ENCODE measurements at places on chromosomes 11 and 22.
A peak's percentile ranks its signal among the peaks of the same experiment; 100 is the strongest.

GRCh38 chr11:2944530-2944929, 15.3 kb upstream of the PHLDA2 start:
- DNase-seq: no peak

DNA sequence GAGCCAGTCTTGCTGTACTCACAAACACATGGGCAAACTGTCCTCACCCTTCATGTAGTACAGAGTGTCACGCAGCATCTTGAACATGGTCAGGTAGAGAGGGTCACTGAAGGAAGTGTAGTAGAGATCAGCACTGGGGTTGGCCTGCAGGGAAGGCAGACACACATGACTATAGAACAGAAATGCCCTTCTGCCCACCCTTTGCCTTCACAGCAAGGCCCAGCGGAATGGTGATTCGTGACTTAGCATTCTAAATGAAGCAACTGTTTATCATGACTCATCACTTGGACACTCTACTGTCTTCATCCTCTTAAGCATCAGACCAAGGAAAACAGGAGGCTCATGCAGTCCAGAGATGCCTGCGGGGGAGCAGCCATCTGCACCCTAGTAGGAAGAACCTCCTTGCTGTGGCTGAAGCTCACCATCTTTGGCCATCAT, 33.4 kb downstream of the SERPIND1 start:
- DNase-seq: no peak

GRCh38 chr11:69634590-69634989, 6.4 kb upstream of the CCND1 start:
- no peak for DNase-seq

GRCh38 chr11:18203723-18204122, 31.1 kb downstream of the MRGPRX4 start:
- DNase-seq: no peak

GRCh38 chr11:70348608-70349007, 49.7 kb upstream of the CTTN start:
- no peak for DNase-seq

DNA sequence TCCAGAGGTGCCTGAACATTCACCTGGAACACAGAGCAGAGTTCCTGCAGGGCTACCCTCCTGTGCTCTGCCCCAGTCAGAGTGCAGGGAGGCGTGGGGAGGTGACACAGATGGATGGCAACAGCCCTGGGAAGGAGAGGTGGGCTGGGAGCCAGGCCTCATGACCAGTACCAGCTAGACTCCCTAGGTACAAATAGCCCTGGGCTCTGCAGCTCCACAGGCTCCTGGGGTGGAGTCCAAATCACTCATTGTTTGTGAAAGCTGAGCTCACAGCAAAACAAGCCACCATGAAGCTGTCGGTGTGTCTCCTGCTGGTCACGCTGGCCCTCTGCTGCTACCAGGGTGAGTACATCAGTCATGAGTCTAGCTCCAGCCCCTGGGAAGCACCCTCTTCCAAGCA, at the start of gene SCGB1D2:
Gene SCGB1D2, plus strand, starts transcription at position 219 of the 400 bp plus-strand sequence. Its CDS starts 69 bp downstream, at position 288.
- no peak for DNase-seq

GRCh38 chr11:108758458-108758857, 93.6 kb downstream of the DDX10 start:
- no peak for DNase-seq

- DNase-seq: no peak
Measured at GRCh38 chr11:8503910-8504364, 90.1 kb downstream of the STK33 start.

GRCh38 chr22:26842103-26842502, 184.7 kb downstream of the MIAT start:
- no peak for DNase-seq

- no peak for DNase-seq
Measured at GRCh38 chr11:46480909-46481308, 89.3 kb upstream of the CHRM4 start.

GRCh38 chr11:23123753-23124152, 263.5 kb upstream of the CCDC179 start:
- no peak for DNase-seq

GRCh38 chr11:2444821-2445745, at the start of gene KCNQ1:
Gene KCNQ1, plus strand, starts transcription at chr11:2445008. Its CDS starts 91 bp downstream, at chr11:2445099.
- no peak for DNase-seq

DNA sequence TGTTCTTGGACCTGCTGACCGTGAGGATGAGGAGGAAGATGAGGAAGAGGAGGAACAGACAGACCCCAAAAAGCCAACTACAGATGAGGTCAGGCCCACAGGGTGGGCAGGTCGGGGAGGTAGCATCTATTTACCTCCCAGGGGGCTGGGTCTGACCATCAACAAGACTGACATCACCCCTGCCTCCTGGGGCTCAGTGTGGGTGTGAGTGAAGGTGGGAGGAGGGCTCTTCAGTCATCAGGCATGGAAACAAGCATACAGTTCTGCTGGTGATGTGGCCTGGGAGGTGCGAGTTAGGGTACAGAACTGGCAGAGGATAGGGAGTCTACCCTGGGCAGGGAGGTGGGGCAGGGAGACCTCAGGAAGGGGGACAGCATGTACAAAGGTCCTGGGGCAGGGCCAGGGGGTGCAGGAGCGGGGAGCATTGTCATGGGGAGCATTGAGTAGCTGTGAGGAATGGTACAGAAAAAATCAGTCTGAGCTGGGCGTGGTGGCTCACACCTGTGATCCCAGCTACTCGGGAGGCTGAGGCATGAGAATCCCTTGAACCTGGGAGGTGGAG, 8.9 kb downstream of the PLCB3 start:
- DNase-seq: no peak

DNA sequence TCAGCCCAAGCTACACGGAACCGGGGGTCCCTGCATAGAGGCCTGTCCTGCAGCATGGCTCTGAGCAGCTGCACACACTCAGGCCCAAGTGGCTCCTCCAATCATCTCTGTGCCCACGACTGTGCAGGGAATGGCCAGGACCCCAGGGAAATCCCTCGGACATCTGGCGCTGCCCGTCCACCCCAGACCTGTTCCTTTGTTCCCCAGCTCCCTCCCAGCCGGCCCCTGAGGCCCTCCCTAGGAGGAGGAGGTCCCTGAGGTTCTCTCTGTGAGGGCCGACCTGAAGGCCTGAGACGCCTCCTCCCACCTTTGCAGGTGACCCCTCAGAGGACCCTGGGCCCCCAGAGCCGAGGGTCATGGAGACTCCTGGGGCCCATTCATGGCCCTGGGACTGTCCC, 1.1 kb downstream of the MLC1 start:
- no peak for DNase-seq

GRCh38 chr22:27510024-27510423, 291.5 kb downstream of the MN1 start:
- no peak for DNase-seq

- peak; percentile 44 for DNase-seq
Measured at GRCh38 chr22:45284705-45285262, at the start of gene UPK3A. Gene UPK3A, plus strand, starts transcription at chr22:45284949. Its CDS starts 65 bp downstream, at chr22:45285014.

DNA sequence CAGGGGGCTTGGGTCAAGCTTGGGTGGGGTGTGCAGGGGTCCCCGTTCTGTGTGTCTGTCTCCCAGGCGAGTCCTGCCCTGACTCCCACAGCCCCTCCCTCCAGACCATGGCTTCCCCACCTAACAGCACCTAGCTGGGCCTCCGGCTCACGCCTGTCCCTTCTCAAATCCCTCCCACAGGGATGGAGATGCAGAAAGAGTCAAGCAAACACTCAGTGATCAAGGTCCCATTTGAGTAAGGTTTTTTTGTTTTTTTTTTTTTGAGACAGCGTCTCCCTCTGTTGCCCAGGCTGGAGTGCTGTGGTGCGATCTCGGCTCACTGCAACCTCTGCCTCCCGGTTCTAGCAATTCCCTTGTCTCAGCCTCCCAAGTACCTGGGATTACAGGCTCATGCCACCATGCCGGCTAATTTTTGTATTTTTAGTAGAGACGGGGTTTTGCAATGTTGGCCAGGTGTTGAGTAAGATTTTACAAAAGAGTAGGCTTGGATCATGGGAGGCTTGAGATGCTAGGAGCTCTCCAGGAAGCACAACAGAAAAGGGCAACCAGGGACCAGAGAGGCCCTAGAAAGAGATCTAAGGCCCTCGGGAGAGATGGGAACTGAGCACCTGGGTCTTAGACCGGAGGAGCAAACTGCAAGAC, 5.7 kb downstream of the APOBEC3D start:
- DNase-seq: no peak

DNA sequence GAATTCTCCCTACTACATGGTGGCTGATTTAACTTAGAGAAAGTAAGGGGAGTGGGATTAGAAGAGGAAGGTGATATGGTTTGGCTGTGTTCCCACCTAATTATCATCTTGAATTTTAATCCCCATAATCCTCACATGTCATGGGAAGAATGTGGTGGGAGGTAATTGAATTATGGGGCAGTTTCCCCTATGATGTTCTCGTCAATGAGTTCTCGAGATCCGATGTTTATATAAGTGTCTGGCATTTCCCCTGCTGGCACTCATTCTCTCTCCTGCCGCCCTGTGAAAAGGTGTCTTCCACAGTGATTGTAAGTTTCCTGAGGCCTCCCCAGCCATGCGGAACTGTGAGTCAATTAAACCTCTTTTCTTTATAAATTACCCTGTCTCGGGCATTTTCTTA, 169.3 kb downstream of the CASP12 start:
- no peak for DNase-seq

GRCh38 chr11:74697722-74698121, 33.5 kb downstream of the CHRDL2 start:
- no peak for DNase-seq

- DNase-seq: no peak
Measured at GRCh38 chr11:61168042-61168688, 6.9 kb upstream of the VPS37C start.

GRCh38 chr11:122365610-122366360, 249.8 kb upstream of the BLID start:
- DNase-seq: no peak

DNA sequence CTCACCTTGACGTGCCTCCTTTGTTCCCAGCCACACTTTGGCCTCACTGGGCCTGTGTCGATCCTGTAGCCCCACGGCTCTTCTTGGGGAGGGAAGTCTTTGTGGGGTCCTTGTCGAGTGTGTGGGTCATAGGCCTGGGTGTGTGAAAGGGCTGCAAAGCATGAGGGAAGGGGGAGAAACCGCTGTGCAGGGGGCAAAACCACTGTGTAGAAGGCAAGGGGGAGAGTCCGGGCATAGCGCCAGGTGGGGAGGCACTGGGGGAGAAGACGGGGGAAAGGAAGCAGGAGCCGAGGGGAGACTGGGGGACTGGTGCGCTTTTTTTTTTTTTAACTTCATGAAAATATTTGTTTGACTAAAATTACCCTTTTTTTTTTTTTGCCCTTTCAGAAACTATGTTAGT, 65.1 kb upstream of the RASD2 start:
- no peak for DNase-seq

Data from activated CD4-positive, alpha-beta T cell treated with anti-CD3 and anti-CD28 coated beads for 24 hours (primary cell).